Esophagus muscularis mucosa (tissue), 4 donors: ENCODE measurements at places on chromosomes 2 and 18. TPM values are rescaled to one million over a fixed set of nuclear protein-coding genes. Genes with fewer than 3 reads are reported as not detected.

The DUSP19 gene
- 5.4 TPM for total RNA-seq

The SH3BP4 gene
- total RNA-seq: 25.3 TPM

The IL36A gene
- not detected for total RNA-seq

The SLC39A6 gene
- 39.1 TPM for total RNA-seq

The SCN3A gene
- 1.7 TPM for total RNA-seq

DNA sequence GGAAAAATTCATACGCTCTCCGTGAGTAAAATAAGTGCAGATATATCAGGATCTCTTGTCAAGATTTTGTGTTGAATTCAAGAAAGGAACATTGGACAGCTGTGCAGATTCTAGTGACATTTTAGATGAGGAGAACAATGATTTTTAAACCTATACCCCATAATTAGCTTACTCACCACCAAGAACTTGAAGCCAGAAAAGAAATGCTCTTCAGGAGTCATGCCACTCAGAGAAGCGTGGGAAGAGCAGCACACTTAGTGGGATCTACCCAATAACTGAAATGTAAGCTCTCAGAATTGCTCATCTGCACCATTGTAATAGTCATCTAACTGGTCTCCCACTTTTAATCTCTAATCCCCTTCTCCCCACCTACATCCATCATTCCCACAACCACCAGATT is 9.2 kb upstream of the ERMN start:
- no peaks in the 10 kb centered on the region for H3K36me3 ChIP-seq
- no peak overlapping the region for H3K4me3 ChIP-seq

DNA sequence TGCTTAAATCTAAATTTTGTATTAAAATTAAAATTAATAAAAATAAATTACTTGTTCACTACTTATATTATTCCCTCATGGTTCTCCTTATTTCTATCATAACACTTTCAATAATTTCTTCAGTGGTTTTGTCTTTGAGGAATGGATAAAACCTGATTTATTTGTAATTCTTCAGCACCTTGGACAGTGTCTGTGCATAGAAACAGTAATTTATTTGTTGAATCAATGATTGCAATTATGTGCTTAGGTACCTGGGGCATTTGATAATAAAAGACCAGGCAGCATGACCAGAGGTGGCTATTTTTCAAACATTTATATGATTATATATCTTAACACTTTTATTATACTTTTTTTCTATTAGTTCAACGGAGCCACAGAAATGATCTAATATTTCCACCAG is 1062.7 kb downstream of the DSC3 start:
- no peak for DNase-seq
- H3K4me3 ChIP-seq: no peak overlapping the region
- H3K36me3 ChIP-seq: no peaks in the 10 kb centered on the region
- no peaks in the 10 kb centered on the region for H3K4me1 ChIP-seq
- no peak overlapping the region for H3K27ac ChIP-seq

DNA sequence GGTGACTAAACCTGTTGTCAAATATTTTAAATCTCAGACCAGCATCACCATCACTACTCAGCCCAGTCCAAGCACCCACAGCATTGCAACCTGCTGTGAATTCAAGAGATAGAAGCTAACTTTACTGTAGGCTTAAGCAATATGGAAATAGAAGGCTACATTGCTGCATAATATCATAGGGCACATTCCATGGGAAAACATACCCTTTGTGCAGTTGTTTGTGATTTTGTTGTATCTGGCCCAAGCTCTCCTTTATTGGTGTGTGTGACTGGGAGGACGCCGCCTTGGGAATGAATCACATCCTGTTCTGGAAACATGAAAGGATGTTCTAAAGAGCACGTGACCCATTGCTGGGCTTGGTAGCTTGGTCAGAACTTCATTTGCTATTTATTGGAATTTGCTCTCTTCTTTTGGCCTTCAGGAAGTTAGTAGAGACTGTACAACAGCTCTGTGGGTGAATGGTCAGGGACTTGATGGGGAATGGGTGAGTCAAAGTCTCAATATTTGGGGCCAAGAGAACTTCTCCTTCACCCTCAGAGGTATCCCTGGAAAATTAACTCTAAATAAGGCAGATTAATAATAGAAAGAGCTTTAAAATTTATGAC is 106.8 kb upstream of the SERPINE2 start:
- no peak overlapping the region for H3K27ac ChIP-seq
- no peak for DNase-seq
- H3K4me1 ChIP-seq: no peaks in the 10 kb centered on the region
- H3K4me3 ChIP-seq: no peak overlapping the region
- H3K36me3 ChIP-seq: no peaks in the 10 kb centered on the region
- H3K27me3 ChIP-seq: no peaks in the 10 kb centered on the region

- no peak overlapping the region for H3K27ac ChIP-seq
- no peak overlapping the region for H3K4me3 ChIP-seq
- H3K36me3 ChIP-seq: peaks cover 66% of the 10 kb centered on the region
Observed at GRCh38 chr2:233436191-233436581, 81.9 kb downstream of the DGKD start.

- H3K36me3 ChIP-seq: no peaks in the 10 kb centered on the region
- no peak overlapping the region for H3K27ac ChIP-seq
- H3K4me3 ChIP-seq: no peak overlapping the region
- no peak for DNase-seq
- no peaks in the 10 kb centered on the region for H3K27me3 ChIP-seq
Observed at GRCh38 chr2:234454433-234454832, 42.4 kb downstream of the ARL4C start.

DNA sequence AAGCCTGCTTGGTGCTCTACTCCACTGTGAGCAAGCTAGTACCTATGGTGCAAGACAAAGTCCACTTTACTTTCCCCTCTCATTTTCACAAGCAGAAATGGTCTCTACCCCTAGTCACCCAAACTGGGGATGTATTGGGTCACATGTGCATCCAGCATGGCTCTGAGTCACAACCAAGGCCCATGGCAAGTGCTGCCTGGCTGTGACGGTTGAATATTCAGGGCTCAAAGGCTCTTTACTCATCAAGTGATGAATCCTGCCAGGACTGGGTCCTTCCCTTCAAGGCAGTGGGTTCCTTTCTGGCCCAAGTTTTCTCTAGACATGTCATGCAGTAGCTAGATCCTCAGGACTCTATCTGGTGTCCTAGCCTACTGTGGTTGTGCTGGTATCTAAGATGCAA is 311.5 kb downstream of the DLGAP1 start:
- DNase-seq: no peak
- H3K4me3 ChIP-seq: no peak overlapping the region
- H3K4me1 ChIP-seq: no peaks in the 10 kb centered on the region
- no peaks in the 10 kb centered on the region for H3K27me3 ChIP-seq
